Esophagus muscularis mucosa (tissue), 4 donors: ENCODE measurements at places on chromosomes 12 and 14. TPM values are rescaled to one million over a fixed set of nuclear protein-coding genes. Genes with fewer than 3 reads are reported as not detected.
A peak's percentile ranks its signal among the peaks of the same experiment; 100 is the strongest.

DNA sequence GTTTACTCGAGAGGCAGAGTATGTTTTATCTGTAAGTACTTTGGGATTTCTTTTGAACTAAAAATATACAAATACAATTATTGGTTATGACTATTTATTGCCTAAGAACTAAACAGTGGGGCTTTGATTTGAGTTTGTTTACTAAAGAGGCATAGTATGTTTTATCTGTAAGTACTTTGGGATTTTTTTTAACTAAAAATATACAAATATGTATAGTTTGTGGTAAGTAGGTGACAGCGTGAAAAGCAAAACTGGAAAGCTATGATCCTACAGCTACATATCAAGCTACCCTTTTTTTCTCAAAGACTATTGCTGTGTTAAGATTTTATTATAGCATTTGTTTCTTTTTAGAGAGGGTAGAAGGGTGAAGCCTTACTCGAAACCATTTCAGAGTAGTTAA, 171.0 kb downstream of the RAD51B start:
- H3K36me3 ChIP-seq = no peaks in the 10 kb centered on the region
- no peaks in the 10 kb centered on the region for H3K27me3 ChIP-seq
- no peak for DNase-seq
- no peak overlapping the region for H3K4me3 ChIP-seq

DNA sequence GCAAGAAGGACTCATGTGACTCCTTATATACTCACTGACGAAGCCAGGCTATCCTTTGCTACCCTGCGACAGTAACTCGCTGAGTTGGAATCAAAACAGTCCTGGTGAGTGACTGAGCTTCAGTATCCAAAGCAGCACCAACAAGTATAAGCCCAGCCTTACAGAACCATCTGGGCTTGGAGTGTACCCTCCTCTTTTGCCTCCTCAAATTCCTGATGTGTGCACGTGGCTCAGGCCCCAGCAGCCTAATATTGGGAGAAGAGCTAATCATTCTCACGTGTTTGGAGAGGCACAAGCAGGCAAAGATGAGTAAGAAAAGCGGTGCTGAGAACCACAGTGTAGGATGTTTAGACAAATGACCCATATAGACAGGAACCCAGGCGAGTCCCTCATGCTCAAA, 34.4 kb downstream of the PPTC7 start:
- peaks cover 12% of the 10 kb centered on the region for H3K36me3 ChIP-seq
- peaks cover 99% of the 10 kb centered on the region for H3K4me1 ChIP-seq
- H3K4me3 ChIP-seq = no peak overlapping the region

DNA sequence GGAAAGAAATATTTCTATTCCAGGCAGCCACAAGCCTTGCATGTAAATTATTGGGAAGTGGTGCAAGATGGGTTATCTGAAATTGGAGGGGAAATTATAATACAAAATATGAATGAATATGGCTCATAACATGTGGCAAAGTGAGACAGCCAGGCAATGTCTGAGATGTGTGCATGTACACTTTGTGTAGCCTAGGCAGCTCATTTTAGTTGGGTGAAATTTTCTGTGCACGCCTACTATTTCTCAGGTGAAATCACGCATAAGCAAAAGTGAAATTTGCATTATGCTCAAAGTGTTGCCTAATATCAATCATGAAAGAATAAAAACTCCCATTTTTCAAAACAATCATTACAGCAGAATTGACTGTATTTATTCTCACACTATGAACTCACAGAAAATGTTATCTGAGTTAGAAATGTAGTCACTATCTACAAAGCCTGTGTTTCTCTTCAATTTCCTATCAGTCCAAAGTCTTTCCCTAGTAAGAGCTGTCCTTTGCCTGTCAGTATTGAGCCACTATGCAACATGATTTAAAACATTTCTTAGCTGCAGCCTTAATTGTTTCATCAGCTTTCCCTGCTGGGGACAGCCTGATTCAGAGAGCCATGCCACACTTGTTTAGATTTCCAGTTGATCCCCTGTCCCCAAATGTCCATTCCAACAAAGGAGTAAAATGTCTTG, 80.7 kb downstream of the EPS8 start:
- H3K36me3 ChIP-seq = no peaks in the 10 kb centered on the region
- H3K4me1 ChIP-seq = no peaks in the 10 kb centered on the region
- H3K27ac ChIP-seq = no peak overlapping the region
- no peak overlapping the region for H3K4me3 ChIP-seq
- H3K27me3 ChIP-seq = no peaks in the 10 kb centered on the region

GRCh38 chr12:26715232-26715631, 117.8 kb downstream of the ITPR2 start:
- H3K4me3 ChIP-seq = no peak overlapping the region
- DNase-seq = no peak
- H3K27ac ChIP-seq = no peak overlapping the region
- H3K27me3 ChIP-seq = no peaks in the 10 kb centered on the region
- no peaks in the 10 kb centered on the region for H3K4me1 ChIP-seq
- peaks cover 20% of the 10 kb centered on the region for H3K36me3 ChIP-seq

DNA sequence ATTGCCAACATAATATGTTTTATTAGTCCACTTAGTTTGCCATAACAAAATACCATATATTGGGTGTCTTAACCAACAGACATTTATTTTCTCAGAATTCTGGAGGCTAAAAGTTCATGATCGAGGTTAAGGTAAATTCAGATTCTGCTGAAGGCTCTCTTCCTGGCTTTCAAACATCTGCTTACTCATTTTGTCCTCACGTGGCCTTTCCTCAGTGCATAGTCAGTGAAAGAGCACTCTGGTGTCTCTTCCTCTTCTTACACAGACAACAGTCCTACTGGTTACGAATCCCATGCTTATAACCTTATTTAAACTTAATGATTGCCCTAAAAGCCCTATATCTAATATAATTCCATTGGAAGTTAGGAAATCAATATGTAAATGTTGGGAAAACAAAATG, 479.7 kb downstream of the FSCB start:
- H3K4me1 ChIP-seq = no peaks in the 10 kb centered on the region
- no peaks in the 10 kb centered on the region for H3K36me3 ChIP-seq
- H3K27me3 ChIP-seq = no peaks in the 10 kb centered on the region
- no peak overlapping the region for H3K27ac ChIP-seq
- H3K4me3 ChIP-seq = no peak overlapping the region

DNA sequence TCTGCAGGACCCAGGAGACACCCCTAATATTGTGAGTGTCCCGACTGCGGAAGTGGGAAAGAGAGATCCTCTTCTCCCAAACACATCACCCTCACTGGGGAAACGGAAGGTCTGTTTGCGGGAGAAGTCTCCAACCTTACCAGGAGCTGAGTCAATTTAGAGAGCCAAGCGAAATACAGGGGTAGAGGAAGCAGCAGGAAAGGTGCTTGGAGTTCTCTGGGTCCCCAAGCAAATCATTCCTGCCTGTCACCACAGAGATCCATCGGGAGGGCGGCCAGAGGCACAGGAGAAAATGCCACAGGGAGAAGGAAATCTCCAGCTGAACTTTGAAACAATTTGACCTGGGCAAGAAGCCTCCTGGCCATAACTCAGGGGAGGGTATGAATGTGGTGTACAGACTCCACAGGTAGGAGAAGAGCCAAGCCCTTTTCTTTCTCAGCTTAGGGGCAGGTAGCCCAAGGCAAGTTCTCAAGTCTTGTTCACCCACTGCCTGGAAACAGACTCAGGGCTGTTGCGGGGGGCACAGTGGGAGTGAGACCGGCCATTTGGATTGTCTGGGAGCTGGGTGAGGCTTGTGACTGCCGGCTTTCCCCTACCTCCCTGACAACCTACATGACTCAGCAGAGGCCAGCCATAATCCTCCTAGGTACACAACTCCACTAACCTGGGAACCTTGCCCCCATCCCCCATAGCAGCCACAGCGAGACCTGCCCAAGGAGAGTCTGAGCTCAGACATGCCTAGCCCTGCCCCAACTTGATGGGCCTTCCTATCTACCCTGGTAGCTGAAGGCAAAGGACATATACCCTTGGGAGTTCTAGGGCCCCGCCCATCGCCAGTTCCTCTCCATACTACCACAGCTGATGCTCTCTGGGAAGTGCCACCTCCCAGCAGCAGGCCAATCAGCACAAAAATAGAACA, 211.9 kb upstream of the ARHGAP5 start:
- DNase-seq = no peak
- no peak overlapping the region for H3K27ac ChIP-seq
- no peaks in the 10 kb centered on the region for H3K36me3 ChIP-seq
- no peaks in the 10 kb centered on the region for H3K27me3 ChIP-seq
- H3K4me1 ChIP-seq = no peaks in the 10 kb centered on the region
- H3K4me3 ChIP-seq = no peak overlapping the region

DNA sequence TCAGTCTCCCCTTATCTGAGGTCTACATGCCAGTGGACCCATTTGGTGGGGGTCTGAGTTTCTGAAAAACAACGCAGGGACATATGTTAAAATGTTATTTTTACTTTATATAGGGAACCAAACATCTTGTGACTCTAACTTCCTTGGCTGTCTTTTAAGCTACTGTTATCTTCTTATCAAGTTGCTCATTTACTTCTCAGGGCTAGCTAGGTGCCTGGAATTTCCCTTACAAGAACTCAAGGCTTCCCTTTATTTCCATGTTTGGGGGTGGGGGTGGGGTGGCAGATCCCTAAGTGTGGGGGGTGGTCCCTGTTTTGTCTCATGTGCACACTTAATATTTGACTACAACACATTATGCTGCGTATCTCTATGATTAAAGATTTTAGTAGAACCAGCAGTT, 31.6 kb downstream of the PPP1R36 start:
- H3K4me1 ChIP-seq = peaks cover 31% of the 10 kb centered on the region
- DNase-seq = no peak
- no peak overlapping the region for H3K4me3 ChIP-seq
- no peaks in the 10 kb centered on the region for H3K36me3 ChIP-seq

DNA sequence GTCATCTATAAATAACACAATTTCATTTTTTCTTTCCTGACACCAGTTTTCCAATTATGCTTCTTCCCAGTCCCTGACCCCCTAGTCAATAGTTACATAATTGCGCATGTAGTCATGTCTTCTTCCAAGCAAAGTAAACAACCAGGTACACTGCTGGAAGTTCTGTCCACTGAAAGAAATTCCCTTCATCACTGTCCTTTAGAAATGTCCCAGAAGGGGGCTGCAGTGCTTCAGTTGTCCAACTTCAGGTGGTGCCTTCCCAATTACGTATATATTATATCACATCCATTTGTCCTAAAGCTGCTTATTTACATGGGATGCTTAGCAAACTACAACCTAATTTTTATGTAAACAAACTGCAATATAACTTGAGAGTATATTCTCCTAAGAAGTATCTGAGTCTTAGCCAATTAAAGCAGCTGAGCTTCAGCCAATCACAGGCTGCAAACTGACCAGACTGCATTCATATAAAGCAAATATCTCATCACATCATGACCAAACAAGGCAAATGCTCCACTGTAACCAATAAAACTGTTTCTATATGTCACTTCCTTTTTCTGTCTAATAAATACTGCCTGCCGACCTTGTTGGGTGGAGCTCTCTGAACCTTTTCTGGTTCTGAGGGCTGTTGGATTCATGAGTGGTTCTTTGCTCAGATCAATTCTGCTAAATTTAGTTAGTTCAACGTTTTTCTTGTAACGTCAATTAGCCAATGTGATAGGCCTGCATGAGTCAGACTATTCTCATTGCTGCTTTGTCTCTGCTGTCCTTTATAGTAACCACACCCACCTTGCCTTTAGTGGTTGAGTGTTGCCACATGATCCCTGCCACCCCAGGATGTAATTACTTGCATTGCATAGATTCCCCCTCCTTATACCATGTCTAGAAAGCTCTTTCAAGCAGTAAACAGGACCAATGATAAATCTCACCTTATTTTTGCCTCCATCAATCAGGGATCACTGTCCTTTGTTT, 239.3 kb downstream of the ALG10B start:
- H3K27ac ChIP-seq = peak overlapping the region; percentile 55
- H3K4me1 ChIP-seq = no peaks in the 10 kb centered on the region
- no peaks in the 10 kb centered on the region for H3K36me3 ChIP-seq
- no peak overlapping the region for H3K4me3 ChIP-seq

RNF212B gene
- not detected for total RNA-seq

STYK1 gene
- total RNA-seq = not detected
